Epithelial cell of esophagus (primary cell): ENCODE measurements at places on chromosomes 1 and 21.

DNA sequence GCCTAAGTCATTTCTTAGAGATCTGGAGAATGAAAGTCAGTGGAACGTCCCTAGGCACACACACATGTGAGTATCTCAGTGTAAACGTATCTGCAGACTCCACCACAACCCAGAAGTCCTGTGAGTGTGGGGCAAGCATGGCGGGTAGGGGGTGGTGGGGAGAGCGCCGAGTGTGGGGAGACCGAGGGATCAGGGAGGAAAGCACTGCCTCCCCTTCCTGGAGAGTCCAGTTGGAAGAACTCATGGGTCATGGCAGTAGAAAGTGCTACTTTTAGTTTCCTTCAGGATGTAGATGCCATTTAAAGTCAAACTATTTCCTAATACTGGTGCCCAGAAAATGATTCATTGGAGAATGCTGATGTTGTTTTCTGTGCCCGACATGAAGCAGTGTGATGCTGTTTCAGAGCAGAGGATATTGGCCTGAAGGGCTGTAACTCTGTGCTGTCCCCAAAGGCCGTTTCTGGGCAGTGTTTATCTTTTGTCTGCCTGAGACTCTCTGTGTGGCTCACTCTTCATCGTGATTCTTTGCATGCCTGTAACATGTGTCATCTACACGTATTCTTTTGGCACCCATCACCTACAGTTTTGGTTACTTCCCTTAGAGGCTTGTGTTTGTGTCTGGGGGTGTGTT lies 45.7 kb upstream of the TSPAN2 start:
- DNase-seq: peak; percentile 94

- no peak for DNase-seq
Measured at GRCh38 chr1:17356387-17357026, 15.5 kb upstream of the PADI6 start.

GRCh38 chr1:211641942-211642341 lies 33.5 kb downstream of the NEK2 start:
- DNase-seq: no peak

DNA sequence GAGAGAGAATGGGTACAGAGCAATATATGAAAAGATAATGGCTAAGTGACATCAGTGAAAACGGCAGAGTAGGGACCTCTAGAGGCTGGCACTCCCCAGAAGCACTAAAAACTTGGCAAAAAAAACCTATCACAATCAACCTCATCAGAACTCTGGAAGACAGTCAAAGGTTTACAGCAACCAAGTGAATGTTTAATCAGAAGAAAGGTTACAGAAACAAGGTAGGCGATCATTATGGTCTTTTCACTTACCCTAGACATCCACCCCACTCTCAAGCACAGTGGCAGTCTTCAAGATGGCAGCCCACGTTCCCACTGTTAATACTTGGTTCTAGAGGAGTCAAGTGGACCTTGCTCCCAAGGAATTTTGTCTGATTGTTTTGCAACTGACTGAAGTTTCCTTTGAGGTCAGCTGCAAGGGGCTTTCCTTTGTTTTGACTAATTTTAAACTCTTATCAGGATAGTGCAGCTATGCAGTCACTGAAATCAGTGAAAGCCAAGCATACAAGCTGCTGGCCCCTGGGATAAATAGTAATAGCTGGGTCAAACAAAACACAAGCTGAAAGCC lies 7.2 kb downstream of the KIFAP3 start:
- no peak for DNase-seq

DNA sequence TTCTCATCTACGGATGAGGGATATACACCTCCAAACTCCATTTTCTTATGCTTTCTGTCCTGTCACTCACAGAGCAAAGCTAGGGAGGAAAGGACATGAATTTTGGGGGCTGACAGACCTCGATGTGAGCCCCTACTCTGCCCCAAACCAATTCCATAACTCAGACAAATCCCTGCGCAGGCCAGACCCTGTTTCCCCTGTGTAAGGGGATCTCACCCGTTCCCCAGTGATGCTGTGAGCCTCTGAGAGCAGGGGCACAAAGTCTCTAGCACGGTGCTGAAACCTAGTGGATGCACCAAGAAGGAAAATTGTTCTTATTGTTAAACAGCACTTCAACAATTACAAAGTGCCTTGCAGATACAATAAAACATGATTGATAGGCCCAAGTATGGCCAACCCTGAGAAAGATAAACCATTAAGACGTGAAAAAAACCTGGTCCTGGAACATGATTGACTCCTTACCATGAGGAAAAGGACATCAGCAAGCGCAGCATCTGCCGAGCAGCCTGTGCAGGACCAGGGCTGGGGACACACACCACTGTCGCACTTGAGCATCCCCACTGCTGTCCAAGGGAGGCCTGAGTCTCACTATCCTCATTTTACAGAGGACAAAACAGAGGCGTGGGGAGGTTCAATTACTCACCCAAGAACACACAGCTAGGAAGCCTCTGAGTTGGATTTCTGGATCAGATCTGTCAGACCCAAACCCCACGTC lies 137.8 kb downstream of the GLIS1 start:
- no peak for DNase-seq

DNA sequence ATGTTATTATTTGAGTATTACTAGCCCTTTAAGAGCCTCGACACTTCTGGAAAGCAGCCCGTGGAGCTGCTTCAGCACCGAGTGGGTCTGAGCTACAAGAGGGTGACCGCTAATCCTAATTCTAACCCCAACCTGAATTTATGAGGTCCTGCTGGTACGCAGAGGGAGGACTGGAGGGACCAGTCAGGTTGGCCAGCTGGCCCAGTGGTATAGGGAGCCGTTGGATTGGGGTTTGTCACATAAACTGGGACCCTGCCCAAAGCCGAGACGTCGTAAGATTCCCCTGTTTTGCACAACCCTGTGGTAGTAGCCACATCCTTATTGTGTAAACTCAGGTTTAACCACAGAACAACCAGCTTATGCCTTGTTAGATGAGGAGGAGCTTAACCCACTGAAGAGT lies 60.8 kb upstream of the F3 start:
- peak; percentile 36 for DNase-seq

DNA sequence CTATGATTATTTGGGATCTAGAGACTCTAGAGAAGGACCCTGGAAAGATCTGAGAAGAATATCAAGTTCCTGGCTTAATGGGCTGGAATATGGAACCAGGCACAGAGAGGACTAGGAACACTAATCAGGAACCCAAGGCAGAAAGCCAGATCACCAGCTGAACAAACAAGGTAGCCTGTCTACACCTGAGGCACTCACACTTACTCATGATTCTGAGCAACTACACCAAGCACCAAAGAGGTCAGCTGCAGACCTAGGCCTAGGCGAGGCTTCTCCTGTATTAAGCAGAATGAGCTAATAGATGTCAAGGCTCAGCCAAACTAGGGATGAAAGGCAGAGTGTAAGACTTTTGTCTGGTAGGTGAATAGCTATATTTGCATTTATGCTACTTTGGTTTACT lies 368.1 kb downstream of the LTN1 start:
- DNase-seq: peak; percentile 88

GRCh38 chr1:223836586-223836985 lies 9.2 kb downstream of the TP53BP2 start:
- DNase-seq: peak; percentile 50

- DNase-seq: peak; percentile 1
Measured at GRCh38 chr1:60809204-60809980, 273.0 kb upstream of the NFIA start.

DNA sequence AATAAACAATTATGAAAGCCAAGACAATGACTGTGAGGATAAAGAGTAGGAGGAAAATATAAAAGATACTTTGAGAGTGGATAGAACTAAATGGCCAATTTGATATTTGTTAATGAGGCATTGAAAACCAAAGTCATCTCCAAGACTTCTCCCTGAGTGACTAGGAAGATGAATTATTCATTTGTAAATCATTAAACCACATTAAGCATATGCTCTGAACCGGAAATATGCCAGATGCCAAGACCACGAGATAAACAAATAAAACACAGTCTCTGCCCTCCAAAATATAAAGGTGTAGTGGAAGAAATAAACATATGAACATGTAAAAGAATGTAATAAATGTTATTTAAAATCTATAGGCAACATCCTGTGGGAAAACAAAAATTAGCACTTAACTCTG lies 78.8 kb downstream of the MRPL39 start:
- no peak for DNase-seq

DNA sequence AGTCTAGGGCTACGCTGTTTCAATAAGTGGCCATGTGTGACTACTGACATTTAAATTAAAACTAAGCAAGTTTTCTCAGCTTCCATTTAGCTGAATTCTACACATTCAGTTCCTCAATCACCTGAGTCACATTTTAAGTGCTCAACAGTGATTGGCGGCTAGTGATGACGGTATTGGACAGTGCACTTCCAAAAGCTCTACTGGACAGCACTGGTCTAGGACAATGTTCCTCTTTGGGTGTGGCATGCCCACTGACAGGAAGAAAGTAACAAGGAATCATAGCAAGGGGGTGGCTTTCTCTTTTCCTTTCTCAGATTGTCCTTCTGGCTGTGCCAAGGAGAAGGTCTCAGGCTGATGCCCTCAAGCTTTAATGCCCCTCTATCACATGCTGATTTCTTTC lies 11.7 kb downstream of the IGSF21 start:
- DNase-seq: no peak

- no peak for DNase-seq
Measured at GRCh38 chr21:42988236-42988965, 14.0 kb downstream of the PKNOX1 start.

GRCh38 chr1:93692451-93692861 lies 10.8 kb upstream of the BCAR3 start:
- DNase-seq: peak; percentile 72

DNA sequence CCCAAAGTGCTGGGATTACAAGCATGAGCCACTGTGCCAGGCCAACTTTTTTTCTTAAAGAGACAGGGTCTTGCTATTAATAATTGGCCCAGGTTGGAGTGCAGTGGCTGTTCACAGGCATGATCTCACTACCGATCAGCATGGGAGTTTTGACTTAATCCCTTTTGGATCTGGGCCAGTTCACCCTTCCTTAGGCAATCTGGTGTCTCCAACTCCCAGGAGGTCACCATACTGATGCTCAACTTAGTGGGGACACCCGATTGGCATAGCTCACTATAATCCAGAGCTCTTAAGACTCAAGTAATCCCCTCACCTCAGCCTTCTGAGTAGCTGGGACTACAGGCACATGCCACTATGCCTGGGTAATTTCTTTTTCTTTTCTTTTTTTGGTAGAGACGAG lies 64.2 kb upstream of the SCYL3 start:
- DNase-seq: no peak

DNA sequence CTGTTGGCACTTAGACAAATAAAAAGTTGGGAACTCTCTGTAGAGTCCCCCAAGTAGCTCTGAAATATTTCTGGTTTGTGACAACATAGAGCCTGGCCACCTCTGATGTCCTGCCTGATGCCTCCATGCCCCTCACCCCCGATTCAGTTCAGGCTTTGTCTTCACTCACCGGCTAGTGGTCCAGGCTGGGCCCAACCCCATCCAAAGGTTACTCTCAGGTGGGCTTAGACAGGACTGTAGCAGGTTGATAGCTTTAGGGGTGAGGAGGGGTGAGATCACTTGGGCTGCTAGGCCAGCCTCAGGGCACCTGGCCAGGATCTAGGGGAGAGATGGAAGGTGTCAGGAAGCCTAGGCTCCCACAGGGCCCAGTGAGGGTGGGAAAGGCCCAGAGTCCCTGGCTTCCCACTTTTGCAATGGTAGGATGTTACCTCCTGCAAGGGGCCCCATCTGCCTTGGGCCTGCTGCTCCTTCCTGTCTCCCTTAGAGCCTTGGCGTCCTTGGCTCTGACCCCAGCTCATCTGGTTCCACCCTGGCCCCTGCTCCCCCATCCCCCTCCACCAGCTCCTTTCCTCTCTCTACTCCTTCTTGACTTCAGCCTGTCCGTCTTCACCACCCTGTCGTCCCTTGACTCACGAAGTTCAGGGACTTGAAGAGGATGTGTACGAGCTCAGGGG lies 6.7 kb downstream of the EPS8L3 start:
- no peak for DNase-seq

DNA sequence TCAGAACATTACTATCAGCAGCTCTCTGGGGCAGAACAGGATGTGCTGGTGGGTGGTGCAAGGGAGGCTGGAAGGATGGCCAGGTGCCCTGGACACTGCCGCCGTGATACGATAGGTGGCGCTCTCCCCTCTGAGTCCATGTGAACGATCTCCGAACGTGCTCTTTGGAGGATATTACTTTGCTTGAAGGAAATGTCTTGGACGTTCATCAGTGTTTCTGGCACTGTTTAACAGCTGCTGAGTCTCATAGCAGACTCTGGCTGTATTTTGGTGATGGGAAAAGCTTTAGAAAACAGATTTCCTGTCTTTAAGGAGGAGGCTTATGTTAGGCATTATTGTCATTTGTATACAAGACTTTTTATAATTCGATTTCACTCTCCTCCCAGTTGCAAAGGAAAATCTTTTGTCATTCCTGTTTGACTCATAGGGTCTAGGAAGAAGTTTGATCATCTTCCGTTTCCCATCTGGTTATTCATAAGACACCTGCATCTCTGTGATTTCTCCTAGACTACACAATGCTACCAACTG lies 386.2 kb upstream of the ADGRL2 start:
- peak; percentile 52 for DNase-seq

GRCh38 chr1:84339503-84339902 lies 38.0 kb downstream of the SAMD13 start:
- DNase-seq: peak; percentile 30

- DNase-seq: peak; percentile 49
Measured at GRCh38 chr1:87329051-87329525, 408 bp downstream of the LMO4 start.

GRCh38 chr1:183739082-183739481 lies 65.8 kb upstream of the RGL1 start:
- DNase-seq: peak; percentile 14
